ENCODE measurements at places on chromosomes 12 and 14.

GRCh38 chr14:74975059-74975810, 19.8 kb upstream of the PGF start:
- DNase-seq, result peak; percentile 29

DNA sequence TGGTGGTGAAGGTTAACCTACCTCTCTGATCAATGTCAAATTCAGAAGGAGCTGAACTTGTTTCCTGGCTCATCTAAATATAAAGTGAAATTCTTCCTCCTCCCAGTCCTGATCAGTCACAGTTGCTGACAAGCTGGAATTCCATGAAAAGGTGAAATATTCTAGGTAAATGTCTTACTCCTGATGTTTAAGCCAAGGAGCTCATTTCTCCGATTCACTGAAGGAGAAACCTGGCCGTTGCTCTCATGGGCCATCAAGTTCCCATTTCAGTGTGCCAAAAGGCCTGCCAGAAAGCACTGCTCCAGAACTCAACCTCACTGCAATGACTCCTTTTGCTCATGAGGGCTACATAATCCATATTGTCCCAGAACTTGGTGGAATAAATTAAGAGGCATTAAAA, 707.5 kb downstream of the GALC start:
- no peak for DNase-seq

DNA sequence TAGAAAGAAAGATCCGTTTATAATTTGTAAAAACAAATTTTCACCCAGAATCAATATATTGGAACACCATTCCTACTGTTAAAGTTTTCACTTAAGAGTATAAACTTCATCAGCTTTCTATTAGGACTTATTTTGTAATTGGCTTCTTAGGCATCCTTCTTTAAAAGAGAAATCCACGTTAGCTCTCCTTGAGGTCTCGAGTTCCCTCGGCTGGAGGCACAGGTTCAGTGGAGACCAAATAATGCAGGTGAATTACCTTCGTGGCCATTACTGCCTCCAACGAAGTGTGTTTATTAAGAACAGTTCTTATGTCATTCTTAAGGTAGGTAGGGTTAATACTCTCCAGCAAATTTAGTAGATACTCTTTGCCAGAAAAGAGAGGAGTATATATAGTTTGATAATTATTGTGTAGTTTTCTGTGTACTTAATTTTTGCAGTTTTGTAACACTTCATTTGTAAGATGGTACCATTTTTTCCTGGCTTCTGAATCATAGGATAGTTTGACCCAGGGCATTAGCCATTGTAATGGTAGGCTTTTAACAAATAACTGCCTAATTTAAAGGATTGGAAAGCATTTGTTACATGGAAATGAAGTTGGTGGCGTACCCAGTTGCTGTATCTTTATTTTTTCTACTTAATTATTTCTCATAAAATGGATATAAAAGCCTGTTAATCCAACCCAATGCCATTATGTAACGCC, 2.2 kb downstream of the CALM1 start:
- DNase-seq, result no peak

- peak; percentile 71 for DNase-seq
Measured at GRCh38 chr14:54366736-54367735, 29.8 kb upstream of the CDKN3 start.

Data from fibroblast of the aortic adventitia (primary cell).